Liver (tissue), 10 donors: ENCODE measurements at places on chromosomes 1 and 21.

GRCh38 chr1:203284411-203285123, 20.8 kb upstream of the BTG2 start:
- DNase-seq: no peak

- DNase-seq: no peak
Measured at GRCh38 chr1:29002792-29003191, 88.4 kb downstream of the EPB41 start.

DNA sequence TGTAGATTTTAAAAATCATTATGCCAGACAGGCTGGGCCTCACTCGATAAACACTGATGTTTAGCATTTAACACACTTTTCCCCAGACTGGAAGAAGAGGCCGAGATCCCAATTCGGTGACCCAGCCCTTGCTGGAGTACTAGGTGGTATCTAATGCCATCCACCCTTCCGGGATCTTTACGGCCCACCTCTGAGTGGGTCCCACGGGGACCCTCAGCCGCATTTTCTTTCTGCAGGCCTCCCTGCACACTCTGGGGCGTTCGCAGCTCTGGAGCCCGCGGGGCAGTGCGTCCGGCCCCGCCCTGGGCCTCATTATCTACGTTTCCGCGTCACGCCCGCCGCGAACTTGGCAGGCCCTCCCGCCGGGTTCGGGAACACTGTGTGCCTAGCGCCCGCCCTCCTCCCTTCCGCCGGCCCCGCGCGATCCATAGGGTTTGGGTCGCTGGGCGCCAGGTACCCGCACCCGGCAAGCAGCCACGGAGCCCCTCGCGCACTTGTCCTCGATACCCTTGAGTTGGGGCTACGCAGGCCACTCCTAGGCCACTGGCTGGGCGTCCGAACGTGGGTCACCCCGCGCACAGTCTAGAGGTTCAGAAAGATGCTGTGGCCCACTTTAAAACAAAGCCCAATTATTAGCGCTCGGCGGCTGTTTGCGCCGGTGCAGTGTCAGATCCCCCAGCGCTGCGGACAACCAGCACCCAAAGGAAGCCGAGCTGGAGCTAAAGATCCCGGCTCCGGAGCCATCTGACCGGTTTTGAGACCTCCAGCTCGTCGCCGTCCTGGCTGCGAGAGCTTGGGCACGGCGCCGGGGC, 950 bp upstream of the EVA1C start:
- DNase-seq: peak; percentile 76

GRCh38 chr1:228101994-228102790, 933 bp downstream of the C1orf35 start:
- peak; percentile 69 for DNase-seq

DNA sequence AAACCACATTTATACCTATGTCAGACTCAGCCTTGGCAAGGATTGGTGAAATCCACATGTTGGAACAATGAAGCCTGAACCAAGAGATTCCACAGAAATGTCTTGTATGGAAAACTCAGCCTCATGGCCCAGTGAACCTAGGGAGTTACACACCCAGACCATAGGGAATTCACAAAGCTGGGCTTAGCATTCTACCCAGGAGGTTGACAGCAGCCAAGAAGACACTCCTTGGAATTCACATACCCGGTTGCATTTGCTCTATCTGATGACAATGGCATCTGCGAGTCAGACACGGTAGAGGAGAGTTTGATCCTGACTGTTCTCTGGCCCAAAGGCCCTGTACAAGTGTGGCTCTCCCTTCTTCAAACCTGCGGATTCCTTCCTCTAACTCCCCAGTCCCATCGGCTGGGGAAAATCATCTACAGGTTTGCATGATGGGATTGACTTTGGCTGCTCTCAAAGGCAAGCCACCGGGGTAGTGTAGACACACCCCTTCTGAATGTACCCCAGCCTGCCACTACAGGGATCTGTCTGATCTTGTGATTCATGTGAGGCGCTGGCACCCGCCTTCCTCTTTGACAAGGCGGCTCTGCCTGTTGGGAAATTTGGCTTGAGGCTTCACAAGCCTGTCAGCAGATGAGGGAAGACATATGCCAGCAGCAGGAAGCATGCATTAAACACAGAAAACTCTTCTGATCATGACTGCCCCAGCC, 297.3 kb upstream of the KAZN start:
- no peak for DNase-seq
